ENCODE measurements at places on chromosomes 5 and 9.

DNA sequence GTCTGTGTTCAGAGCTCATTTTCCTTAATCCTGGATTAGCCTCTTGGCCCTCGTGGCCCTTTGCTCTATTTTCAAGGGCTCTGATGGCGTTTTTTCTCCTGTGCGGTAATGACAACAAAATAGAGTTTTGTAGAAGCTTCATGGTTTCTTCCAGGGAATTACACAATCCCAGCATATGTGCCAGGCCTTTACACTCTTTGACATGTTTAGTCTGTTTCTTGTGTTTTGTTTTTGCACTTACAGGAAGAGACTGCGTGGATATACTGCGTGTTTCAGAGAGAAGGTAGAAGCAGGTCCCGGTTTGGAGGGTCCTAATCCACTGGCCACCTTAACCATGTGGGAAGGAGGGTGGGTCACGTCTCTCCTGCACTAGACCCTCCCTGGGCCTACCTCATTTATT lies 400.2 kb upstream of the IRX4 start:
- H3K27me3 ChIP-seq: no peaks in the 10 kb centered on the region
- no peak overlapping the region for H3K27ac ChIP-seq
- no peaks in the 10 kb centered on the region for H3K36me3 ChIP-seq
- no peak for DNase-seq
- no peak overlapping the region for H3K4me3 ChIP-seq

GRCh38 chr9:5735072-5735471 lies 97.8 kb downstream of the ERMP1 start:
- H3K27me3 ChIP-seq: no peaks in the 10 kb centered on the region
- H3K27ac ChIP-seq: no peak overlapping the region
- no peak overlapping the region for H3K4me3 ChIP-seq
- DNase-seq: no peak

- no peaks in the 10 kb centered on the region for H3K36me3 ChIP-seq
- no peaks in the 10 kb centered on the region for H3K27me3 ChIP-seq
- H3K4me3 ChIP-seq: no peak overlapping the region
- no peak overlapping the region for H3K27ac ChIP-seq
These were observed 57.8 kb downstream of the IZUMO3 start for GRCh38 chr9:24487946-24488345.

DNA sequence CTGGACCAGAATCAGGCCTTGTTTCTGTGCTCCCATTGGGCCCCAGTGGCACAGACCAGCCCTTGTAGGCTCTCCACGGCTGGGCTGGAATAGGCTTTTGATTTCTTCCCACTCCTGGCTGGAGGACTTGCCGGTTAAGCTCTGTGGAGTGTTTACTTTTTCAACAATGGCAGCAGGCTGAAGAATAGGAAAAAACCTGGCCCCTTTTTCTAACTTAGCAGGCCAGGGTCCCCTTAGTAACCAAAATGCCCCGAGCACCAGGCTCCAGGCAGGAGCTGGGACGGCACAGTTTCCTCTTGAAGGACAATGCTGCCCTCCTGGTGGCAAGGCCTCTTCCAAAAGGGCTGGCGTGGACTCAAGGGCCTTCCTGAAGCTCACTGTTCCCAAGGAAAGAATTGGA lies 230.3 kb downstream of the CRB2 start:
- no peaks in the 10 kb centered on the region for H3K27me3 ChIP-seq
- H3K36me3 ChIP-seq: peaks cover 46% of the 10 kb centered on the region
- no peaks in the 10 kb centered on the region for H3K4me1 ChIP-seq
- H3K4me3 ChIP-seq: no peak overlapping the region
- H3K27ac ChIP-seq: no peak overlapping the region

GRCh38 chr9:37407468-37407867 lies 15.0 kb upstream of the GRHPR start:
- peaks cover 35% of the 10 kb centered on the region for H3K4me1 ChIP-seq
- DNase-seq: no peak
- no peak overlapping the region for H3K4me3 ChIP-seq
- H3K27me3 ChIP-seq: no peaks in the 10 kb centered on the region
- no peaks in the 10 kb centered on the region for H3K36me3 ChIP-seq

GRCh38 chr9:131318231-131319085 lies 28.9 kb downstream of the PLPP7 start:
- no peak for DNase-seq
- no peak overlapping the region for H3K27ac ChIP-seq
- H3K4me3 ChIP-seq: no peak overlapping the region

GRCh38 chr5:2899311-2899710 lies 147.8 kb upstream of the IRX2 start:
- no peak for DNase-seq
- H3K27me3 ChIP-seq: no peaks in the 10 kb centered on the region
- H3K4me3 ChIP-seq: no peak overlapping the region
- H3K4me1 ChIP-seq: no peaks in the 10 kb centered on the region
- H3K36me3 ChIP-seq: no peaks in the 10 kb centered on the region

- no peak for DNase-seq
- H3K27me3 ChIP-seq: peaks cover 30% of the 10 kb centered on the region
- H3K4me1 ChIP-seq: no peaks in the 10 kb centered on the region
These were observed 20.4 kb upstream of the CEP72 start for GRCh38 chr5:591746-592145.

DNA sequence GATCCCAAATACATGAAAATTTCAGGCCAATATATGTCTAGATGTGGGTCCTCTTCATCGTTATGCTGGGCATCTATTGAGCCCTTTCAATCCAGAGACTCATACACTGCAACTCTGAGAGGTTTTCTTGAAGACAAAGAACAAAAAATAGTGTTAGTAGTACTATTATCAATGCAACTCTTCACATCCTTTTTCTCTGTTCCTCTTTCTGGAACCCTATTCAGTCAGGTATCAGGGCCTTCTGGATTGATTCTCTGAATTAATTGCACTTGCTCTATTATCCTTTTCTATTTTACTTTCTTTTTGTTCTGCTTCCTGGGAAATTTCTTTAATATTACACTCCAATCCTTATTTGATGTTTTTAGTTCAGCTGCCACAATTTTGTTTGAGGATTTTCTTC lies 18.5 kb upstream of the FAM120A start:
- H3K36me3 ChIP-seq: peaks cover 6% of the 10 kb centered on the region
- H3K27me3 ChIP-seq: no peaks in the 10 kb centered on the region
- H3K27ac ChIP-seq: no peak overlapping the region
- H3K4me1 ChIP-seq: no peaks in the 10 kb centered on the region
- no peak overlapping the region for H3K4me3 ChIP-seq
- DNase-seq: no peak

GRCh38 chr5:150234576-150235499 lies 45.0 kb downstream of the SLC6A7 start:
- no peak overlapping the region for H3K4me3 ChIP-seq
- no peaks in the 10 kb centered on the region for H3K4me1 ChIP-seq
- no peaks in the 10 kb centered on the region for H3K27me3 ChIP-seq

GRCh38 chr9:98457726-98458370 lies 202.4 kb upstream of the TBC1D2 start:
- H3K4me3 ChIP-seq: no peak overlapping the region
- H3K27ac ChIP-seq: no peak overlapping the region
- no peaks in the 10 kb centered on the region for H3K4me1 ChIP-seq

All from activated CD4-positive, alpha-beta T cell treated with anti-CD3 and anti-CD28 coated beads for 36 hours (primary cell).